ENCODE measurements at places on chromosomes 2 and 18.

- DNase-seq, result no peak
Observed at GRCh38 chr2:180655842-180656454, 324.5 kb upstream of the UBE2E3 start.

GRCh38 chr2:10234409-10235094 is 68.2 kb upstream of the HPCAL1 start:
- no peak for DNase-seq

DNA sequence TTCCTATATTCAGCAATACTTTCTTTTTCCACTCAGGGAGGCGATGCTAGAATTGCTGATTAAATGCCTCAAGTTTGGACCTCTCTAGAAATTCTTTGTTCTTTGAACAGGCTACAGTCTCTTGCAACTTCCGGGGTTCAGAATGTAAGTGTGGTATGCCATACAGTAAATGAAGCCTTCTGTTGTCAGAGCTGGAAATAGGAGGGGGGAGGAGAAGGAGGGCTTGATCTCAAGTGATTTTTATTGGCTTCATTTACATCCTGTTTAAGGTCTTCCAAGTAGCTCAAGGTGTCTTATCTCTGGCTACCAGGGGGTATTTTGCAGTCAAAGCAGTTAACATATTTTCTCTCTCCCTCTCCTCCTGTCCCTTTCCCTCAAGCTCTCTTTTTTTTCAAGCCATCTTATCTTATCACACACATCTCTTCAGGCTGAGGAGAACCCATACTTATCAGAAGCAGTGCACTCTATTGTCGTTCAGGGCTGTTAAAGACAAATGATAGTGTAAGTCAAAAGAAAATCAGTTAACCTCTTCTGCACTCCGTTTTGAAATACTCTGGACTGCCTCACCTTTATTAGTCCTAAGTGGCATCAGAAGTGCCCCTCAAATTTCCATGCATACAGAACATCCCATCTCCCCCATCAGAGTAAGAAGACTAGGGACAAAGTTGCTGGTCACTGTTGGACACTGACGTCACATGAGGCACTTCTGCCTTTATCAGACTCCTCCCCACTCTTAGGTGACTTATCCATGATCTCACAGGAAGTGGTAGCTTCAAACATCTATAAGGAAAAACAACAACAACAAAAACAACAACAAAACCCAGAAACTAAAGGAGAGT is 112.2 kb downstream of the ZNF521 start:
- DNase-seq, result no peak

DNA sequence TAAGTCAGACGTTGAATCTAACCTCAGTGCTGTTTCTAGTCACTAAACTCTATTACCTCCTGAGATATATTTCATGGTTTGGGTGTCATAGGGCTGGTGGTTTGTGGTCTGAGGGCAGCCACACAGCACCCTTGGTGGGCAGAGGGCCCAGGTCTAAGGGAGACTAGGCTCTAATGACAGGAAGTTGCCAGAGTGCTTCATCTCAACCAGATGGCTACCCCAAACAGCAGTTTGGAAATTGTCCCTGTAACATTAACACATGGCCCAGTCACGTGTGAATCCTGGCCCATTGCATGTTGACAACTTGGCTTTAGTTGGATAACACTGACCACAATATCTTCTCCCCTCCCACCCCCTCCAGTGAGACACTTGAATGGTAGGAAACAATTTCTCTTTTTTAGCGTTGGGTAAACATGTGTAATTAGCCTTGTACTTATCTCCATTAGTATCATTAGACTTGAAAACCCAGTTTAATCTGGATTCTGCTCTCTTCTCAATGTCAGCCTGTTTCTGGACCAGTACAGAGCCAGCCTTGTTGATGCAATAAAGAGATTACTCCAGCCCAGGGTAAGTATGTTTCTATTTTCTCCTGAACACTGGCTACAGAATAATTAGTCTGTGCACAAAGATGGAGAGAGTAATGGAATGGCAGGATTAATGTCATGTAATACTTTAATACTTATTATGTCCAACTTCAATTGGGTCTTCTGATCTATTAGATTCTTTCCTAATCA is 187.8 kb upstream of the SIX3 start:
- DNase-seq, result no peak

DNA sequence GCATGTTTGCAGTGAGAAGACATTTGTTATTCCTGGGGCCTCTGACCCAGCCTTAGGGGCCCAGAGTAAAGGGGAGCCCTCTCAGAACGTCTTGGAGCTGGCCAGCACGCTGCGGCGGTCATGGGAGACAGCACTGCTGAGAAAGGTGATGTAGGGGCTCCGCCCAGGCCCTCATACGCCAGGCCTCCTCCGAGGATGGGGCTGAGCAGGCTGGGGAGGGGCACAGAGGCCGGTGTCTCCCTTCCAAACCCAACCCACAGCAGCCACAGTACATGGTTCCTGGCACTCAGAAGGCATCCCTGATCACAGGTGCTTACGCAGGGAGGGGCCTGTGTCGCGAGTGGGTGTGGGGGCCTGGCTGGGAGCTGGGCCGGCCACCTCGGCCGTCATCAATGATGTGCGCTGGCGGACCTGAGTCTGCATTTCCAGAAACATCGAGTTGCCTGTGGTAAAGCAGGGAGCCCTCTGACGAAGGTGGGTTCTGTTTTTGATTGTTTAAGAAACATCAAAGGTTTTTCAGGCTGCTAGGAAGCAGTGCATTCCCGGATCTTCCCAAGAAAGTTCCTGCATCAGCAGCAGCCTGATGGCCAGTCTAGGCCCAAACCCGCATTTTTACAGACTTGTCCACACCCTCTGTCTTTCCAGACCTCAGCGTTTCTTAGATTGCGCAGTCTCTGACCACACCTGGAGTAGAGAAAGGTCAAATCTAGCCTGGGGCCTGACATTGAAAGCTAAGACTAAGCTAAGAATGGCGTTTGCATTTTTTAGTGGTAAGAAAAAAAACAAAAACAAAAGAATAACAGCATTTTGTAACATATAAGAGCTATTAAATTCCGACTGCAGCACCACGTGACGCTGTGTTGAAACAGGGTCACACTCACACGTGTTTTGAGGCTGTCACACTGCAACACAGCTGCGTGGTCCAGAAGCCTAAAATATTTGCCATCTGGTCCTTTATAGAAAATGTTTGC is 51.2 kb upstream of the PXDN start:
- DNase-seq, result no peak

DNA sequence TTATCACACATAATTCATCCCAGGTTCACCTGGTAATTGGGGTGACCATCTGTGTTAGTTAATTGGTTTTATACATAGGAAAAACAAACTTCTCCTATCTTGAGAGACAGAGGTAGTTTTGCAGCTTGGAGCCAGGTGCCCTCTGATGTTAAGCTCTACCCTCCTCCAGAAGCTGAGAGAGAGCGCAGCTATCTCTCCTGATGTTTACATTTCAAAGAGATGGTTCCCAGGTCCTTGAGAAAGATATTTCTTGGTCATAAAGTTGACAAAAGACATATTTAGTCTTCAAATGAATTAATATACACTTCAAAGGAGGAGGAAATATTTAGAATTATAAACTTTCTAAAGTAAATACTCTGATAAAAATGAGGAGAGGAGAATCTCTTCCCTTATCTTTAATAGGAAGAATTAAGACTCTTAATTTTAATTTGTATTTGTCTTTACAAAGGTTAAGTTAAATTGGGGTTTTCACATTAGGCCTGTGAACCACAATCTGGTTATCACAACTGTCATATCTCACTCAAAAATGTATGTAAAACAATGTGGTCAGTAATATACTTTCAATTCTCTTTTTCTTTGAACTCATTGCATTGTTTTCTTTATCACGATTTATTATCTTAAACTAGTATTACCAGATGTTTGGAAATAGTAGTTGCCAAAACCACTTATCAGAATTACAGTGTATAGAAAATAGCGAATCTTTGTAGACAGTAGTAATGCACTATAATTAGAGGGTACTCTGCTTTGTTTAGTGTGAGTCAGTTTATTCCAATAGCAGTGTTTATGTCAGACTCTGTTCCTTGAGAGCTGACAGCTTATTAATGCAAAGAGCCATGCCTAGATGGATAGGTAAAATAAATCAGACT is 26.8 kb downstream of the SERPINB4 start:
- no peak for DNase-seq

- DNase-seq, result no peak
Observed at GRCh38 chr2:101887328-101887727, 104.4 kb upstream of the IL1R2 start.

DNA sequence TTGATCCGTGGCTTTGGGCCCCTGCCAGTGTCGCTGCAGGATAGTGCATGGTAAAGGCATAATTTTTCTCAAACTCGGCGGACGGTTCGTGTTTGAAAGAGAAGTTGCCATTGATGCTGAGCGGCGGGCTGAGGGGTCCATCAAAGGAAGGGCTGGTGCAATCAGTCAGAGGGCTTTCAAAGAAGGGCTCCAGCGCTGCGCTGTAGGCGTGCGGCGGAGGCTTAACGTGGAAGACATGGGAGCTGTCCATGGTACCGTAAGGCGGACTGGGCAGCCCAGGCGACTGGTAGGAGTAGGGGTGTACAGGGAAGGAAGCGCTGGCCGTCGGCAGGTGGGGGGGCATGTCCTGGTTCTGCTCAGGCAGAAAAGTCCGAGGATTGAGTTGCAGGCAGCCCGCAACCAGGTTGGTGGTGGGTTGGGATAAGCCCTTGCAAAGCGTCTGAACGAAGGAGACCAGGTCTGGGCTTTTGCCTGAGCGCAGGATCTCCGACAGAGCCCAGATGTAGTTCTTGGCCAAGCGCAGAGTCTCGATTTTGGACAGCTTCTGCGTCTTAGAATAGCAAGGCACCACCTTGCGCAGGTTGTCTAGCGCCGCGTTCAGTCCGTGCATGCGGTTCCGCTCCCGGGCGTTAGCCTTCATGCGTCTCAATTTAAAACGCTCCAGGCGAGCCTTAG is 2.3 kb downstream of the NEUROD1 start:
- no peak for DNase-seq

DNA sequence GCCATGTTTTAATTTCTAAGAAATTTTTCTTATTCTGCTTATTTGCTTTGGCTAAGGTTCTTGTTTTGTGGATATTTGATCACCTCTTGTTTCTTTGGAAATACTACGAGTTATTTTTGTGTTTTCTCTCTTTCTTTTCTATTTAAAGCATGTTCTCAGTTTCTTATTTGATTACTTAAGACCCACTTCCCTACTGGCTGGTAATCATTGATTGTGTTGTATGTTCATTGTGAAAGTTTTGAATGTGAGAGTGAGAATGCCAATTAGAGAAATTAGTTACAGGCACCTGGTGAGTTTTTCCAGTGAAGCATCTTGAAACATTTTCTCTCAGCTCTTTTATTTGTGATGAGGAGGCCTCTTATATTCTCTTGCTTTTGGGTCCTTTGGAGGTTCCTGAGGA is 226.7 kb upstream of the MC4R start:
- no peak for DNase-seq

- no peak for DNase-seq
Observed at GRCh38 chr2:111945444-111946293, 47.3 kb downstream of the MERTK start.

DNA sequence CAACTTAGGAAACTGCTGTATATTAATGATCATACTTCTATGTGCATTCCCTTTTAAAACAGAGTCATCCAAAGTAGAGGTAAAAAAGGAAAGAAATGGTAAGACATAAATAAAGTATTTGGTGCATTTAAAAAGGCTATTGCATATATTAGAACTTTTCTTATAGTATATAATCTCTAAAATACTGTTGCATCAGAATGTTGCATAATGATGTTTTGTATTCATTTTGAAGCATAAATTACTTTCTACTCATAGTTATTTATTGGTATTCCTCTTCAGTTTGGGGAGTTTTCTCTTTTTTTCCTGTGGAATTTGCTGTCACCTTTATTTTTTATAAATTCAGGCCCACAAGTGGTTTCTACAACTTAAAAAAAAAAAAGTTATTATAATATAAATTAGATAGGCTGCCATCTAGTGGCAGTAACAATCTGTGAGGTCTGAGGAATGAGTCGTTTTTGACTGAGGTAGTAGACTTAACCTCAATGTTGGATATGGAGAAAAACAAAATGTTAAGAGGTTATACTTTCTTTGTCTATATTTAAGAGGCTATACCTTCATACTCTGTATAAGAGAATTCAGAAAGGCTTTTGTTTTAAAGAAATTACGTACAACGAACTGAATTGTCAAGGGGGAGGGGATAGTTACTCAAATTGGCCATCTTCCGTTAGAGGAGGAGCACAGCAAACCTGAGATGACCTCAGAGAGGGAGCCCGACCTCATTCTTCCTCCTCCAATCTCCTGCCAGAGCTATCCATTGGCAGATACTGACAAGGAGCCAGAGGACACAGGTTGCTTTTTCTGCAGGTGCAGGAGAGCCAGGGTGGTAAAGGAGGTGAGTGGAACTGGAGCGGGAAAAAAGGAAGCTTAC is 23.8 kb downstream of the ANKAR start:
- no peak for DNase-seq

DNA sequence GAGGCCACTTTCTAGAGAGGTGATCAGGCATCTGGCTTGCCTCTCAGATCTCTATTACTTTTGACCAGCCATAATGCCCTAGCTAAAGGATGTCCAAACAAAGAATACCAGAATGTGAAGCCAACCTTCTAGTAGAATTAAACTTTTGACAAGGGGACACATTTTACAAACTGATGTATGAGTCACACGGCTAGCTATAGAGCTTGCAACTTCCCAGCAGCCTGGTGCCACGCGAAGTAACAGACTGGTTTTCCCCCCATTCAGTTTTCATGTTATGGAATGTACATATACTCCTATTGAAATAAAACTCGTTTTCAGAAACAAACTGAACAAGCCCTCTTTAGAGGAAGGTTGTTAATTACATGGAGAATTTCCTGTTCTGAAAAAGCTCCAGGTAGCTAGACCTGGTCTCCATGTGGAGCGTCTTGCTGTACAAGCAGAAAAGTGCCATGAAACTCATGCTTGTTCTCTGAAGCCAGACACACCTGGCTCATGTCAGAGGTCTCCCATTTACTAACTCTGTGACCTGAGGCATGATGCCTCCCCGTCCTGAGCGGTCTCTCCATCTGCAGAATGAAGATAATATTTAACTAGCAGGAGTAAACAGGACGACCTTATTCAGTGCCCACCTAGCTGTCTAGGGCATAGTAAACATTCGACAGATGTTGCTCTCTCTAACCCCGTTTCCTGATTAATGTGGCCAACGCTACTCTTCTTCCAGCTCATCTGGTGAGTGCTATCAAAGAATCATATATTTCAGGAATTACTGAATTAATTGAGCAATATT is 81.5 kb upstream of the MAP3K20 start:
- DNase-seq, result no peak

- no peak for DNase-seq
Observed at GRCh38 chr2:27720004-27720551, 51.4 kb upstream of the MRPL33 start.

DNA sequence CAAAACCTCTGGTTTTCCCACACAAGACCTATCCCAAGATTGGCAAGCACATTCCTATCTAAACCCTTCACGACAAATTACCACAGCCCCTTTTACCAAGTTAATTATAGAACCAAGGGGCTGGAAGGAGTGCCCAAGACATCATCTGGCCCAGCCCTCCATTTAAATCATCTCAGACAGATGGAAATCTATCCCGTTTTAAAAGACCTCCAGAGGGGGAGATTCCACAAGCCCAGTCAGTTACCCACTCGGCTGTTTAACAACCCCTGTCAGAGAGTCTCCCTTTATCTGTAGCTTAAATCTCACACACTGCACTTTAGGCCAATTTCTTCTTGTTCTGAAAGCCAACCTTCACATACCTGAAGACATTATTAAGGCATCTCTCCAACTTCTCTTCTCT is 179.1 kb upstream of the MEIS1 start:
- DNase-seq, result no peak

GRCh38 chr18:32139835-32140283 is 48.2 kb downstream of the RNF138 start:
- no peak for DNase-seq
